Tracheal epithelial cell (primary cell): ENCODE measurements at places on chromosomes 13 and 19. TPM values are rescaled to one million over a fixed set of nuclear protein-coding genes. Genes with fewer than 3 reads are reported as not detected.

Gene ANKLE1
- under 0.01 and 0.72 TPM in 2 replicates for total RNA-seq

Gene GSX1
- not detected in 2 replicates for total RNA-seq

Gene DENND1C
- under 0.01 TPM in 1 of 2 replicates, not detected in the other for total RNA-seq

Gene MEIS3
- 6.2 and 25.8 TPM in 2 replicates for total RNA-seq

Gene FAM32A
- total RNA-seq, result 82.3 and 108 TPM in 2 replicates

Gene RFXAP
- total RNA-seq, result 0.72 and 1.1 TPM in 2 replicates
